ENCODE measurements at places on chromosomes 6 and 20.

DNA sequence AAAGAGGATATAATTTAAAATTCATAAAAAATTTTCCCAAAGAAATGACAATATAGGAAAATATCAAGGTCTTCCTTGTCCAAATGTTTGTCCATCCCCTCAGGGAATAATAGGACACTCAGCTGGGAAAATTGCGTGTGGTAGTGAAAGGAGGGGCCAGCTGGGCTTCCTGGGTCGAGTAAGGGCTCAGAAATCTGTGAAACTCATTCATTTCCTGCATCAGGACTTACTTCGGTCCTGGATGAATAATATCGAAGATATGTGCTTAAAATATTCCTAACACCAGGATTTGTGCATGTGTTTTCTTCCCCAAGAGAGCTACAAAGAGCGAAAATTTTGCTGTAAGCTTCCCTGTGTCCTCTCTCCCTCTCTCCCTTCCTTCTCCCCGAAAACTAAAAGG, 118.2 kb upstream of the GJE1 start:
- DNase-seq: no peak

- no peak for DNase-seq
These were observed 6.5 kb upstream of the NCOA6 start for GRCh38 chr20:34831936-34832335.

- DNase-seq: no peak
These were observed 385.3 kb upstream of the SOX4 start for GRCh38 chr6:21208081-21208795.

DNA sequence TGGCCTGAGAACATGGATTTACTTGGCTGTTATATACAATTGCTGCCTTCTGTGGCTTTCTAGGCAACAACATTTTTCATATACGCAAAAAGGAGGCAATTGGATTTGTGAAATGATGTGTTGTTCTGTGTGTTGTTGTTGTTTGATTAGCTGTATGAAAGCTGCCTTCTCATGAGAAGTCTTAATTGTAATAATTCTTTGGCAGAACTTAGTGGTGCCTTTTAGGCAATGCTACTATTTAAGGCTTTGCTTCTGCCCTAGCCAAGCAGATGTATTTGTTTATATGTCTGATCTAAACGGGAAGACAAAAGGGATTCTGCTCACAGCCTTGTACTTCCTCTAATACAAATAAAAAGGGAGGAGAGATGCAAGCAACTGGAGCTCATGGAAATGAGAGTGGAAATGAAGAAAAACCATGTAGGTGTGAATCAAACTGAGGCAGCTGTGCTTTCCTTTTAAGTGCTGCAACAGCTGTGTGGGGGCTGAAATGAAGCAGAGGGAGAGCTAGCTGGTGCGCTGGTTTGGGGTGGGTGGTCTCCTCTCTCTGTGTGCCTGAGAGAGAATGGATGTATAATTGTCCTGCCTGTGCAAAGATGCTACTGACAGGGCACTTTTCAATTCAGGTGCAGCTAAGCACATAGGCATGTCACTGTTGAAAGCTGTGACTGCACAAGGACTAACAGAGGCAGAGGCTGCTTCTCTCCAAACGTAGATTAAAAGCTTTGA, 386.9 kb upstream of the MAN1A1 start:
- DNase-seq: no peak

DNA sequence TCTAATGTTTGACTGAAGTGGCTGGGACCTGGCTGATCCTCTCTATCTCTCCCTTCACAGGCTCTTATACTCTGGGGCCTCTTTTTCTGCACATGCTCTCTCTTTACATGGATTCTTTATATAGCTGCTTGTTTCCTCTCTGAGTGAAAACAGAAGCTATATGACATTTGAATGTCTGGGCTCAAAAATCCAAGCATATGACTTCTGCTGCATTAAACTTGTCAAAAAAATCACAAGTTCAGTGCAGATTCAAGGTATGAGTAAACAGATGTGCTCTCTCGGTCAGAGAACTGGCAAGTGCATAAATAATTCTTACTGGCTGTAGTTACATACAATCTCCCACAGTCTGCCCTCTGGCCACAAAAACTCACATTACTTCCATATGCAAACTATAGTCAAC, 96.6 kb downstream of the LCA5 start:
- DNase-seq: no peak

- DNase-seq: no peak
These were observed 213.3 kb upstream of the THEMIS start for GRCh38 chr6:128114164-128114563.

DNA sequence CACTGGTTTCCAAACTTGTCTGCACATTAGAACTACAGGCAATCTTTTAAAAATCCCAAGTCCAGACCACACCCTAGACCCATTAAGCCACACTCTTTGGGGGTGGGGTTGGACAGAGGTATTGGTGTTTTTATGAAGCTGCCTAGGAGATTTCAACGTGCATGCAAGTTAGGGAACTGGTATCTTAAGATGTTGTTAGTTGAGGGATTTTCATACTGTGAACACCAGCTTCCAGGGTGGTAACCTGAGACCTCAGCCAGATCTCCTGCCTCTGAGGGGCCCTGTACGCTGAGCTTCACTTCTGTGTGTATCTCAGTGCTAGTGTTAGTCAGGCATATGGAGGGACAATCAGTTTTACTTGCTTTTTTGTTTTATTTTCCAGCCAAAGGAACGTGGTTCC, 138.0 kb downstream of the UTRN start:
- DNase-seq: no peak

DNA sequence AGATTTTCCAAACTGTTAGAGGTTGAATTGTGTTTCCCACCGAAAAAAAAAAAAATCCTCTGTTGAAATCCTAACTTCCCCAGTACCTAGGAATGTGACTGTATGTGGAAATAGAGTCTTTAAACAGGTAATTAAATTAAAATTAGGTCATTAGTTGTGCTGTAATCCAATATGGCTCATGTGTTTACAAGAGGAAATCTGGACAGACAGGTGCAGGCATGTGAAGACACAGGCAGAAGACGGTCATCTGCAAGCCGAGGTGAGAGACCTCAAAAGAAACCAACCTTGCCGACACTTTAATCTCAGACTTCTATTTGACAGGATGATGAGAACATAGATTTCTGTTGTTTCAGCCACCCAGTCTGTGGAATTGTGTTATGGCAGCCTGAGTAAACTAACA, 28.6 kb upstream of the EZR start:
- DNase-seq: no peak

- no peak for DNase-seq
These were observed 21.8 kb upstream of the CCND3 start for GRCh38 chr6:41963371-41963770.

DNA sequence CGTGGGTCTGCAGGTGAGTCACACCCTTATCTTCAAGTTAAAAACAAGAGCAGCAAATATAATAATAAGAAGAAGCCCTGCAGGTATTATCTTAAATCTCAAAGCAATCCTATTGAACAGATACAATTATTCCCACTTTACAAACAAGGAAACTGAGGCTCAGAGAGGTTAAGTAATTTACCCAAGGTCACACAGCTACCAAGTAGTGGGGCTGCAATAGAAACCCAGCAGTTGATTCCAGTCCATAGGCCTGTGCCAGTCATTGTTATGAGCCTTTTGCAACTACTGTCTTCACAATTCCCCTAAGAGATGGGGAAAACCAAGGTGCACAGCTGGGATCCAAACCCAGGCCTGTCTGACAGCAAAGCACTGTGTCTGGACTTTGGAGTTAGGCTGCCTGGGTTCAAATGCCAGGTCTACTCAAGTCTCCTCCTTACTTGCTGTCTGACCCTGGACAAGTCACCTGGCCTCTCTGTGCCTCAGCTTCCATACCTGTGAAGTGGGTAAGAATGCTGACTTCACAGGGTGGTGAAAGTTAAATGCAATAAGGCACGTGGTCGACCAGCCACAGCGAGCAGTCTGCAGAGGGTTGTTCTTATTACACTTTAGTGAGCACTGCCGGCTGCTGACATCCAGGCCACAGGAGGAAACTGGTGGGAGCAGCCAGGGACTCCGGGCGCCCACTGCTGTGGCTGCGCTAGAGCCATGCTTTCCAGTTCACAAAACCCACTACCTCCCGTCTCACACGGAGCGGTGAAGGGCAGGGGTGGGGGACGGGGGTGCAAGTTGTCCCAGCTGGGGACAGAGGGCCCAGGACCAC, 6.1 kb downstream of the MYL9 start:
- no peak for DNase-seq

- no peak for DNase-seq
These were observed 480 bp downstream of the ABCF1 start for GRCh38 chr6:30571762-30572082.

DNA sequence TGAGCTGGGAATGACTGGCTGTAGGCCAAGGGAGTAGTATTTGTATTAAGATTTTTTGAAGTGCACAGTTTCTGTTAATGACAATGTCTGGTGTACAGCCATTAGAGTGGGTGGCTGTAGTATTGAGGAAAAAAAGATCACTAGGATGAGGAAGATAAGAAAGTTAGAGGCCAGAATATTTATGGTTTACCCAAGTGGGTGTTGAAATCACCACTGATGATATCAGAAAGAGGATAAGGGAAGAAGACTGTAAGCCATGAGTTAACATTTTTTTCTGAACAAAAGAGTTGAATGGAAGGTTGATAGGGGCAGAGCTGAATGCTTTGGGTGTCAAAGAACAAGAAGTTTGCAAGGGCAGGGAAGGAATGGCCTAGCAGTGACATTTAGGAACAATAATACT, 104.7 kb downstream of the PRDM13 start:
- no peak for DNase-seq

- DNase-seq: no peak
These were observed 683.3 kb downstream of the QKI start for GRCh38 chr6:164097551-164098398.

DNA sequence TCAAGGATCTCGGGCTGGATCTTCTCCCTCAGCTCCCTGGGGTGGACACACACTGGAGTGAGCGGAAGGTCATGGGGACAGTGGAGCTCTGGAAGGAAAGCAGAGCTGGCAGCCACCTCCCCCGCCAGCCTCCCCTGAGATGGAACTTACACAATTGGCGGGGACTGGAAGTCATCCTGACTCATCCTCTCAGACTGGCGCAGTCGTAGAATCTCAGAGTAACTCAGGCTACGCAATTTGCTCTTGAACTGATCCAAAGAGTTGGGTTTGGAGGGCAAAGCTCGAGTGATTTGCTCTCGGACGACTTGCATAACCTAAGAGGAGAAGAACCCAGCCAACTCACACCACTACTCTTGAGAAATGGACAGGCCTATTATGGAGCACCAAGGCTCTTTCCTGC, 34.8 kb downstream of the ELMO2 start:
- no peak for DNase-seq

DNA sequence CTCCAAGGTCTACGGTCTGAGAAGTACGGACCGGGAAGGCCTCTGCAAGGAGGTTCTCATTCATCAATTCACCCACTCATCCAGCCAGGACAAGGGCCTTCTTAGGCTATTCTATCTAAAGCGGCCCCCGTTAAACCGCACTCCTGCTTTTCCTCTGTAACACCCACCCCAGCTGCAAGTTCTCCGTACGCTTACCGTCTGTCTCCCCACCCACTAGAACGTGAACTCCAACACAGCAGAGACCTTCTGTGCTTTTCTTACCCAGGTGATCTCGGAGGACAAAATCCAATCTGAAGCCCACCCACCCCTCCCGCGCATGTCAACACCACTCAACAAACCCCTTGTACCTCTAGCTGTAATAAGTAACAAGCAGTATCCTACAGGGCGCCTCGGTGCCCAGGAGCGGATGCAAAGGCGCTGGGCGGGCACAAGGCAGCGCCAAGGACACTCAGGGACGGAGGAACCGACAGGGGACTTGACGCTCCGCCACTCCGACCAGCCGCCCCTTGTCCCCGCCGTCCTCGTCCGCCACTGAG, 351 bp downstream of the AURKA start:
- DNase-seq: no peak

- no peak for DNase-seq
These were observed 5.5 kb downstream of the GRIK2 start for GRCh38 chr6:101398716-101399615.

- no peak for DNase-seq
These were observed 23.3 kb upstream of the OSTM1 start for GRCh38 chr6:108097882-108098281.

- DNase-seq: no peak
These were observed 201.5 kb upstream of the ZNF217 start for GRCh38 chr20:53795170-53795569.

- DNase-seq: no peak
These were observed 401.8 kb downstream of the PREX1 start for GRCh38 chr20:48425817-48426612.

DNA sequence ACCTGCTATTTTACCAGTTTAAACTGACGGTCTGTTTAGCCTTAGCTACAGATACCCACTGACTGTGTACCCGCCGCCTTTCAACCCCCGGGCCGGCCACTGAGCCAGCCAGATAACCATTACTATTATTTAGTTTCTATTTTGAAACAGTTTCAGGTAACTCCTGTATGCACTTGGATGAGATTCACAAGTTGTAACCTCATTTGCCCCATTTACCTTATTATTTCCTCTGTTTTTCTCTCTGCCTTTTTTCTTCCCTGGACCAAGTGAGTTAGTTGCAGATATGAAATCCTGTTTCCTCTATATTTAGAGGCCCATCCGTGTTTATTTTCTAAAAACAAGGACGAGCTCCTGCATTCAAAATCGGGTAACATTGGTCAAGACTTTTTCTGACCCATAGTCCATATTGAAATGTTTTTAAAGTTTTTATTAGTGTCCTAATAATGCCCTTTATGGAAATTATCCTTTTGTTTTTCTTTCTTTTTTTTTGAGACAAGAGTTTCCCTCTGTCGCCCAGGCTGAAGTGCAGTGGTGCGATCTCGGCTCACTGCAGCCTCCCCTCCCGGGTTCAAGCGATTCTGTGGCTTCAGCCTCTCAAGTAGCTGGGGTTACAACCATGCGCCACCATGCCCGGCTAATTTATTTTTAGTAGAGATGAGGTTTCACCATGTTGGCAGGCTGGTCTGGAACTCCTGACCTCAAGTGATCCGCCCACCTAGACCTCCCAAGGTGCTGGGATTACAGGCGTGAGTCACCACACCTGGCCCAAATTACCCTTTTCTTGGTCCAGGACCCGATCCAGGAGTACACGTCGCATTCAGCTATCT, 767 bp downstream of the AP5S1 start:
- no peak for DNase-seq

DNA sequence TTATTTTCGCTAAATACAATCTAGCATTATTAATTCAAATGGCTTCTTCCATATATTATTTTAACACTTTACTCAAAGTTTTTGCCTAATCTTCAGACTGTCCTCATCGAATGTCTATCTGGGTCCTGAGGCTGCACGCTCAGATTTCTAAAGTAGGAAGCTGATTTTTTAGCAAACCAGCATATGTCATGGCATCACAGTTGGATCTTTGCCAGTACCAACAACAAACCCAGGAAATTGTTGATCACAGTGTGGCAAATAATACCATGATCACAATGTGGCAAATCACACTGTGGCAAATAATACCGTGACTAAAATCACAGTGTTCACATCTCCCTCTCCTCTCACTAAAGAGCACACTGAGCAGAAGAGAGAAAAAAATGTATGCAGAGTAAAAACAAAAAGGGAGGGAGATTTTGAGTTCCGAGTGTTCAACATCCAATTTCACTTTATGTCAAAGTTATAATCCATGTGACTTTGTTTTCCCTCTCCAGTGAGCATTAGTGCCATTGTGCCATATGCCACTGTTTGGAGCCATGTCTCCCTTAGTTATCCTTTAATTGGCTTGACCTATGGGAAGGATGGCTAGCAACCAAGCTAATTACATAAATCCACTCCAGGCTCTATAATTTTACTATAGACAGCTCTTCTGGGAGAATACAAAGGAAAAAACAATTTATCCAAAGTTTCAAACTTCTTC, 1059.6 kb downstream of the HACE1 start:
- no peak for DNase-seq

All from activated T-cell treated with anti-CD3 and anti-CD28 coated beads for 48 hours (primary cell).